Mesothelial cell of epicardium (in vitro differentiated cells): ENCODE measurements at places on chromosomes 6 and 20.

- no peak for DNase-seq
These were observed 24.9 kb upstream of the SMOC2 start for GRCh38 chr6:168415993-168416530.

GRCh38 chr20:3801846-3802245 is 5.7 kb downstream of the CDC25B start:
- no peak for DNase-seq

DNA sequence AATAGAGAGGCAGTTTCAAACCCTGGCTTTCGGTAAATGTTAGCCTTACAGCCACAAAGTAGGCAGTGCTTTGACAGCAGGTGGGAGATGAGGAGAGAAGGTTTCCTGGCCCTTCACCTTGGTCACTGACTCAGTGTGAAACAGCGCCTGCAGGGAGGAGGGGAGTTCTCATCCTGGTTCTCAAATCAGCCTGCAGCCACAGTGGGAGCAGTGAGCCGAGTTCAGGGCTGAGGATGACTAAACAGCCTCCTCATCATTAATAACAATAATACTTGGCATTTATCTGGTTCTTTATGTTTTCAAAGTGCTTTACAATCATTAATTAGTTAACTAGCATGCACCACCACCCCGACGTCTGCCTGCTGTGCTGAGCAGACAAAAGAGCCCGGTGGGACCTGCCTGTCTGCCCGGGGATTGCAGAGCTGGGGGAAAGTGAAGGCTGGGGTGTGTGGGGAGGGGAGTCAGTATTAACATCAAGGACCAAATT is 59.6 kb downstream of the PRDM1 start:
- no peak for DNase-seq

DNA sequence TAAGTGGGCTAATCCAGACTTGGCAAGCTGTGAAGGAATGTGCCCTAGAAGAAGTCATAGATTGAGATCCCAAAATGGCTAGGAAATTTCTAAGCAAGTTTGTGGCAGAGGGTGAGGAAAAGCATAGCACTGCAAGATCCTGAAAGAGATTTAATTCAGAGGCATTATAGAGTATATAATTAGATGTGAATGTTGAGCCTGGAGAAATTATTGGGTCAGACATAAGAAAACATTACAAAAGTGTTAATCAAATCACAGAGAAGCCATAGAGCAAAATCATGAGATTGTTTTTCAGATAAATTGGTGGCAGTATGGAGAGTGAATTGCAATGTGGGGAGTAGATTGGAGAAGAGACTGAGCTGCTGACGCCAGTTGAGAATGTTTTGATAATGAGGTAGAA is 90.0 kb downstream of the CD2AP start:
- no peak for DNase-seq

DNA sequence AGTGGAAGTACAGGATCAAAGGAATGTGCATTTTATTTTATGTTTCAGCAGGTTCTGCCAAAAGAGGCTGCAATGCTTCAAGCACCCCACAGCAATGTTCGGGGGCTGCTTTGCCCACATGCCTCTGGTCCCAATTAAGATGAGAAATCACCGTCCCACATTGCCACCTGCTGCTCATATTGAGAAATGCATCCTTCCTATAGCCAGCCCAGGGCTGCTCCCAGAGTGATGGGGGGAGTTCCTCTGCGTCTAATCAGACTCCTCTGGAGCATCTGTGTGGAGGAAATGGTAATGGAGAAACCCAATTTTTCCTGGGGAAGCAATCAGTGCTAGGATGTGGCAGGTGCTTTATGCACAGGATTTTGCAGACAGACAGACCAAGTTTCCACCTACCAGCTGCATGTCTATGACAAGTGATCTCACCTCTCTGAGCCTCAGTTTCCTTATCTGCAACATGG is 33.7 kb downstream of the PTGIS start:
- DNase-seq, result no peak

GRCh38 chr20:24610341-24611115 is 141.1 kb downstream of the SYNDIG1 start:
- no peak for DNase-seq

GRCh38 chr6:130980310-130981032 is 82.6 kb downstream of the EPB41L2 start:
- DNase-seq, result no peak

DNA sequence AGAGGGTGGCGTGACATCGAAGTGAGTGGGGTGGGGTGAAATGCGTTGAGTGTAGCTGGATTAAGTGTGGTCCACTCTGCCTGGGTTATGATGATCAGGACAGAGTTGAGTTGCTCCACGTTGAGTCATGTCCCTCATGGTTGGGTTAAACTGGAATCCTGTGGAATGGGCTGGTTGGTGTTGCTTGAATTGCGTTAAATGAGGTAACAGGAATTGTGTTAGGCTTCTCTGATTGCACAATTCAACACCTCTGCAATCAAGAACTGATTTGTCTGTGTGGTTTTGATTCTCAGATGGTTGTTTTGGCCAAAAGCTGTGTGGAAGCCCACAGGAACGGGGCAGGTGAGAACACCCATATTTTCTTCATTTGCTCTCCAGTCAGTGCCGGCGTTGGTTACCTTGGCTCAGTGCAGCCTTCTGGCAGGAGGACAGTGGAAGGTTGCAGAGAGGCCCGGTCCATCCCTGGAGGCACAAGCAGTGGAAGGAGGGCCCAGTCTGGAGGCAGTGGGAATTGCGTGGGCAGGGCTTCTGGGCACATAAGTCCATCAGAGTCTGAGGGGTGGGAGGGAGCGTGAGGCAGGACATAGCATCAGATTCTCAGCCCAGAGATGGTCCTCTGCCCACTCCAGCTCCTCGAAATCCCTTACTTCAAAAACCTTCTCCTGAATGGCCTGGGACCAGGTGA is 11.6 kb downstream of the NOTCH4 start:
- no peak for DNase-seq
